Daoy (cell line): ENCODE measurements at places on chromosomes 1 and 21. TPM values are rescaled to one million over a fixed set of nuclear protein-coding genes. Genes with fewer than 3 reads are reported as not detected.

RHCE gene
- total RNA-seq: 0.23 and 0.65 TPM in 2 replicates

DNA sequence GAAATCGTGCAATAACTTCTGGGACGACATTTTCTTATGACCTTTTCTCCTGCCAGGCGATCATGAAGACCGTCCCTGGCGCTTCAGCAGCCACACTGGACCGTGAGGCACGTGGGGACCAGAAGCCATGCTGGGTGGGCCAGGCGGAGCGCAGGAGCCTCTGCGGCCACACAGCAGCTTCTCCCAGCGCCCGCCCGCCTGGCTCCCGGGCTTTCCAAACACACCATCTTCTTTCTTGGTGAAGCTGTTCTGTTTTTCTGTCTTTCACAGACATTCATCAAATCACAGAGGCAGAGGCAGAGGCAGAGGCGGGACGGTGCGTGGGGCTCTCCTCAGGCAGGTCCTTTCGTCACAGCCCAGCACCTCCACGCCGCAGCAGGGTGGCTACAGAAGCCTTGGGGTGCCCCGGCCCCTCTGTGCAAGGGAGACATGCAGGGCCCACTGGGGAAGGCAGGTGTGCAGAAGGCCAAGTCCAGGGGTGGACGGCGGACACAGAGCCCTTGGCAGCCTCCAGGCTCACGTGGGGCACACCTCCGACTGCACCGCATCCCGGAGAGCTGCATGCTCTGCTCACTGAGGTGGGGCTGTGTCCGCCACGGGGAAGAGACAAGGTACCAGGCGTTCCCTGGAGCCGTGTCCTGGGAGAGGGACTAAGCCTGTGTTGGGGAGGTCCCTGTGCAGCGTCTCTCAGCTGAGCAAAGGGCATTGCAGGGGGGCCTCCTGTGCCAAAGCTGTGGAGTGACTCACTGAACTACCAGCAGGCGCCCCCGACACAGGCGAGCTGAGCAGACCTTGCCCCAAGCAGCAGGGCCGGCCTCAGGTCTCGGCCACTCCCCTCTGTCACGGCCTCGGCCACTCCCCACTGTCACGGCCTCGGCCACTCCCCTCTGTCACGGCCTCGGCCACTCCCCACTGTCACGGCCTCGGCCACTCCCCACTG, 2.6 kb upstream of the TMEM240 start:
- no peak for DNase-seq

- DNase-seq: no peak
Observed at GRCh38 chr1:181556631-181557030, 73.3 kb downstream of the CACNA1E start.

GRCh38 chr1:7616076-7616832, 154.8 kb upstream of the VAMP3 start:
- DNase-seq: peak; percentile 49
